Activated CD4-positive, CD25-positive, alpha-beta regulatory T cell (primary cell): ENCODE measurements at places on chromosomes 2 and 18.

- DNase-seq = no peak
Observed at GRCh38 chr2:212173756-212174510, 364.7 kb downstream of the ERBB4 start.

GRCh38 chr2:192775459-192776262 lies 580.9 kb upstream of the TMEFF2 start:
- no peak for DNase-seq

DNA sequence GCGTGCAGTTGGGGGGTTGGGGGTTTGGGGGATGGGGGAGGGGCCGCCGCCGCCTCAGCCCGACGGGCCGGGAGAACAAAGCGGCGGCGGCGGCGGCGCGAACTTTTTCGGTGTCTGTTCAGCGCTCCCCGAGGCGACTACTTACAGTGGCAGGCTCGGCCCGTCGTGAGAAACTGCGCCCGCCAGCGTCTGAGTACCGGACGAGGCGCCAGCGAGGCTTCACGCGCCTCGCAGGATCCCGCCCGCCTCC lies 172 bp downstream of the PRKD3 start:
- peak; percentile 59 for DNase-seq

GRCh38 chr18:5287854-5288253 lies 7.7 kb downstream of the ZBTB14 start:
- DNase-seq = no peak

- no peak for DNase-seq
Observed at GRCh38 chr2:28094739-28095138, 204.2 kb downstream of the BABAM2 start.

DNA sequence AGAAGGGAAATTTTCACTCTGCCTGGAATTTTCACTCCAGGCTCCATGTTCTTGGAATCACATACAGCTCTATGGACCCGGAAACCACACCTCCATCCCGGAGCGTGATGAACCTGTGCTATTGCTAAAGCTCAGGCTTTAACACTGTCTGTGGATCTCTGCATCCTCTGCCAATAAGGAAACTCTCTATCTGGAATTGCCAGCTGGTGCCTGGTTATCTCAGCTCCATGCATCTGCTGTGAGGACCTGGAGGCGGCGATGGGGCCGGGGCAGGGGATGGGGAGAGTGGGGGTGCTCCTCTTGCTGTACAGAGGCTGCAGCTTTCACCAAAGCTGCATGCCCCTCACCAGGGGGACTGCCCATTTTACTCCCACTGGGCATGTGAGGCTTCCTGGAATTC lies 754.0 kb upstream of the SOX11 start:
- no peak for DNase-seq

DNA sequence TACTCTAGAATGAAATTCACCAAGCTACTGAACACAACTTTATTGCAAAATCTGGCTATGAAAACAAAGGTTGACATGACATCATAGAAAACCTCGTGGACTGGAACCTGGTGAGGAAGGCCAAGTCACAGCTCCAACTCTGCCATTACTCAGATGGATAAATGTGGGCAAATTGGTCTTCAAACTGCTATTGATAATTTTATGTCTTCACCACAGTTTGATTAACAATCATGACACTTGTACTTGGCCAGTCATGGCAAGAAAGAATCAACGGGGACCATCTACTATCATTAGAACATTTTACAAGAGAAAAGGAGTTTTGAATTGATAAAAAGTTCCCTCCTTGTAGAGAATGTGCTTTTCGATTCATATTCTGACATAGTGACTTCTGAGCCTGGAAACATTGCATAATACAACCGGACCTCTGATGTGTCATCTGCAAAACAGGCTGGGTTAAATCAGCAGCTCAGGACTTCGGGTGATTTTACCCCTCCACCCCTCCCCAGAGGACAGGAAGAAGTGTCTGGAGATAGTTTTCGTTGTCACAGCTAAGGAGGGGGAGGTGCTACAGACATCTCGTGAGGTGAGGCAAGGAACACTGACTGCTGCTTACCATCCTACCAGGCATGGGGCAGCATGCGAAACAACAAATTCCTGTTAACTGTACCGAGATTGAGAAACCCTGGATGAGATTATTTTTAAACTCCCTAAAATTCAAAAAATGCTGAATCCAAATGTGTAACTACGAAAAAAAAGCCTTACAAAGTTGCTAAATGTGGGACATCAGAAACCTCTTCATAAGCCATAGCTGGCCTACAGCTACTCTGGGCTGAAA lies 8.4 kb downstream of the L3MBTL4 start:
- DNase-seq = no peak

DNA sequence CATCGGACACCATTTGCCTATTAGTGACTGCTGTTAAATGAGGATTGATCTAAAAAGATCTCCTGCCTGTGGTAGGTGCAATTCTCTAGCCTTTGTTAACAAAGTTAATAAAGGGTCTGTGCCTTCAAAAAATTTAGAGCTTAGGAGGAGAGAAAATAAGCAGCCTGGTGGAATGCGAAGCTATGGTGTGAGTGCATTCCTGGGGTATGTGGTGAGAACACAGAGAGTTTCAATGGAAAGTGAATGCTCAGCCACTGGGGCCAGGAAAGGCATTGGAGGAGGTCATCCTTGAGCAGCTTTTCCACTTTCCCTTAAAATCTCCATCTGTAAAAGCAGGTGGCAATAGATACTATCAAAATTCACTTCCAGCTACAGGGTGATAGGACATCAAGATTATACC lies 331.2 kb upstream of the LRATD1 start:
- no peak for DNase-seq

- no peak for DNase-seq
Observed at GRCh38 chr2:124983595-124983994, 958.5 kb downstream of the CNTNAP5 start.
